ENCODE measurements at places on chromosomes 1 and 21.

DNA sequence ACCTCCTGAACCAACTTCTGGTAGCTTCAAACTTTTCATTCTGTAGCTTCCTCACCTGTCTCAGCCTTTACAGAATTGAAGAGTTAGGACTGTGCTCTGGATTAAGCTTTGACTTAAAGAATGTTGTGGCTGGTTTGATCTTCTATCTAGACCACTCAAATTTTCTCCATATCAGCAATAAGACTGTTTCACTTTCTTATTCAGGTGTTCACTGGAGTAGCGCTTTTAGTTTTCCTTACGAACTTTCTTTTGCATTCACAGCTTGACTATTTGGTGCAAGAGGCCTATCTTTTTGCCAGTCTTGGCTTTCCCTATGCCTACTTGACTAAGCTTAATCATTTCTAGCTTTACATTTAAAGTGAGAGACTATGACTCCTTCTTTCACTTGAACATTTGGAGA is 31.5 kb downstream of the FGGY start:
- no peak for DNase-seq

GRCh38 chr1:32125313-32125712 is 17.5 kb downstream of the KPNA6 start:
- DNase-seq = no peak

GRCh38 chr1:50246869-50247268 is 138.1 kb downstream of the ELAVL4 start:
- DNase-seq = no peak

DNA sequence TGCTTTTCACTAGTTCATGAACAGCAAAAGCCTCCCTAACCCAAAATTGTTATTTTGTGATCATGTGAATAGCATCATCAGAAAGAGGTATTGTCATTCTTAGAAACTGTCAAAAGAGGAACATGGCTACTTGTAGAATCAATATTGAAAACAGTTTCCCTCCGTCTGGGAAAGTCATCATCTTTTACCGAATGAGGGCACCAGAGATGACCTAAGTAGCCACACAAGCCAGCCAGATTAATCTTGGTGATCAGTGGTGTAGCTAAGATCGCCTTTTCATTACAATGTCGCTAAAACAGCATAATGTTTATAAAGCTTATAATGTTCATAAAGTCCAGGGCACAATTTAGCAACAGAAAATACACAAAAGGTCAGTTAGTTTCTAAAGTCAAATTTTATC is 136.1 kb downstream of the SIPA1L2 start:
- no peak for DNase-seq

GRCh38 chr1:207748737-207749528 is 2.9 kb upstream of the CD46 start:
- DNase-seq = no peak

- DNase-seq = no peak
Observed at GRCh38 chr1:30242722-30243457, 480.5 kb downstream of the MATN1 start.

- peak; percentile 68 for DNase-seq
Observed at GRCh38 chr1:118147522-118147921, 37.5 kb downstream of the SPAG17 start.

Measured in fibroblast of skin of left biceps (primary cell).